Erythroblast (primary cell): ENCODE measurements at places on chromosomes 5 and 9.
A peak's percentile ranks its signal among the peaks of the same experiment; 100 is the strongest.

DNA sequence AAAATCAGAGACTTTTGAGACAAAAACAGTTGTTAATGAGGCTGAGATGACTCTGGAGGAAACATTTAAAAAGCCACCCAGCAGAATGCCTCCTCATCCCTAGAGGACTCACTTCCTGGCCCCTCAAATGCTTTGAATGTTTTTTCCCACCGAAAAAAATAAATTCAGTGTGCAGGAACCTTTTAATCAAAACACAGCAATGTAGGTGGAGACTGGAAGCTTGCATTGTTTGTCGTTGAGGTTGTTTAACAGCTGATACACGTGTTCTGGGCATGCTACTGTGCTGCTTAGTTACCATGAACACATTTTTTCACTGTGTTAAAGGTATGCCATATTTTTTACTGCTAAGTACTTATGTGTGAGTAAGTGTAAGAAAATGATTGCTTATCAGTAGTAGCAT is 65.7 kb upstream of the ADCY2 start:
- DNase-seq, result no peak

DNA sequence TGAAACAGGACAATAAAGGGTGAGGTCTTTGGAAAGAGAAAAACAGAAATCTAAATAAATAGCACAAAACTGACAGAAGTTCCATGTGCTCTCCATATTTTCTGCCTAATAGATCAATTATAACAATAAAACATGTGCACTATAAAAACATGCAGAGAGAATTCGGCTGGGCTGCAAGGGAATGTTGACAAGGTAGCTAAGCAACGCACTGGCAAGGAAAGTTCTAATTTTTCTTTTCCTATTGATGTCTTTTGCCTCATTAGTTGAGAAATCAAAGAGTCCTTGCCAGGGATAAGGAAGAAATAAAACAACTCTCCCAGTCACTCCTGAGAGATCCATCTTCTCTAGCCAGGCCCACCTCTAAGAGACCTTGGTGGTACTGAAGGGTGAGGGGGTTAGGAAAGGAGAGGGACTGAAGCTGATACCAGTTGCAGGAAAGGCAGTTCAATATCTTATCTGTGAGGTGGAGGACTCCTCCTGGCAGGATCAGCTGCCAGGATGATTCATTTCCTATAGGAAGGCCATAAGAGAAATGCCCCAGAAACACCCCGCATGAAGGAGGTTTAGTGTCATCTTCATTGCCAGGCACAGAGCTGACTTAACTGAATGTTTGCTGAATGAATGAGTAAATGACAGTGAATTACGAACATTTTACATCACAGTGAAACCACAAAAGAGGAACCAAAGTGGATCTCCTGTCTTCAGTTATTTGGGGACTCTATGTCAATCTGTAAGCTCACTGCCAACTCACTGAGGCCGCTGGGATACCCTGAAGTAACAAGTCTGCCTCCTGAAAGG is 63.7 kb upstream of the IFNK start:
- peak; percentile 57 for DNase-seq

GRCh38 chr9:92739346-92739970 is 25.2 kb downstream of the BICD2 start:
- DNase-seq, result no peak

- peak; percentile 5 for DNase-seq
These were observed 38.1 kb upstream of the ZCCHC7 start for GRCh38 chr9:37082214-37082765.

DNA sequence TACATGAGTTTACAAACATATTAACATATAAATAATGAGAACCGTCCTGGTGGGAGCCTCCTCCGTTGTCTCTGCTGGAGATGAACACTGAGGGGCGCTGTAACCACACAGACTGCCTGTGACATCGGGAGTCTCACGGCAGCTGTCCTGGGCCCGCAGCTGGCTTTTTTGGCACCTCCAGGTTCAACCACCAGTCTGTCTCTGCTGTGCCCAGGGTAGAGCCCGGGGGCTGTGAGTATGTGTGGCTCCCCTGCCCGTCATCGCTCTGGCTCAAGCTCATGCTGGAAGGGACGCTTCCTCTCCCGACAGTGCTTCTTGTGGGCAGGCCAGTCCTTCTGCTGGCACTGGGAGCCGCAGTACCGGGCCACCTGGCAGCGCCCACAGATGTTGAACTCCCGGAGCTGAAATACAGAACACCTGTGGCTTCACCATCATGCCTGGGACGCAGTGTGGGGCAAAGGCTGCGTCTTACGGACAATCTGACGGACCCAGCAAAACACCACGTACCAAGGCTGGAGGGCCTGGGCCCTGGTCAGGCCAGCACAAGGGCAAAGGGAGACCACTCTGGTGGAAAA is 3.6 kb upstream of the DPH7 start:
- peak; percentile 45 for DNase-seq

- DNase-seq, result no peak
These were observed 548.6 kb upstream of the TLE4 start for GRCh38 chr9:79023134-79023580.

- DNase-seq, result no peak
These were observed 53.7 kb downstream of the RICTOR start for GRCh38 chr5:39020458-39020857.

- DNase-seq, result no peak
These were observed 21.2 kb upstream of the ENHO start for GRCh38 chr9:34544035-34544434.

DNA sequence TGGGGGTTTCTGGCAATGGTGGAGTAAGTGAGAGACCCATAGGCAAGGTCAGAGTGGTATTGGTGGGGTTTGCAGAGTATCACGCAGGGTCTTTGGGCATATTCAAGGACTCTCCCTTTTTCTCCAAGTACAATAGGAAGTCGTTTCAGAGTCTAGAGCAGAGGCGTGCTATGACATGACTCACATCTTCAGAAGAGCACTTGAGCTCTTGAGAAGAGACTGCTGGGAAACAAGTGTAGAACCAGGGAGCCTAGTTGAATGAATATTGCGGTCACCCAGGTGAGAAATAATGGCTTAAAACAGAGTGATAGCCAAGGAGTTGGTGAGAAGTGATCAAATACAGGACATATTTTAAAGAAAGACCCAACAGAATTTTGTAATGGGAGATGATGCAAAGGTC is 813.4 kb downstream of the TLE1 start:
- DNase-seq, result no peak

DNA sequence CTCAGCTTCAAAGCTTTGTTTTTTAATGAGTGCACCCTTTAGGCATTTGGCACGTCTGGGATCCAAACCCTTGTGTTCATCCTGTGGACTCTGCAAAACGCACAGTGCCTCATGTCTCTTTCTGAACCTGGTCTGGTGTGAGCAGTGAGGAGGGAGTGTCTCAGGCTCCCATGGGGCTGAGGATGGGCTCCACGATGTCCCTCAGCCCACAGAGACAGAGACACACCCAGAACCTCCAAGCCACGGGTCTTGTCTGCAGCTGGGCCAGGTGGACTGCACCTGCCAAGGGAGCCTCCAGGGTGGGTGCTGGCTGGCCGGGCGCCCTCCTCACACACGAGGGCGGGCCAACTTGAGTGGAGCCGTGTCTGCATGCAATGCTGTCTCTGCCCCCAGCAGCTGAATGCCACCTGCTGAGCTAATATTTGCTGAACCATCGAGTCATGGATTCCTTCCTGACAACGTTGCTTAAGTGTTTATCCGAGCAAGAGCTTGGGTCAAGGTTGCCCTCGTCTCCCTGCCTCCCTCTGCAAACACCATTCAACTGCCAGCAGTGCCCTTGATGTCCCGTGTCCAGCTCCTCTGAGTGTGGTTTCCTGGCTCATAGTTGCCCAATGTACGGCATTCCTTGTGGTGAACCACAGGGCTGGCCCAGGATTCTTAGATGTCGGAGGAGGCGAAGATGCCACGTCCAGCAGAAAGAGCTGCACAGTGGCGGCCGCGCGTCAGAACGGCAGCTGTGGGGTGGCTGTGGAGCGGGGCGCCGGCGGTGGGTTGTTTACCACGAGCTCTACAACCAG is 31.4 kb upstream of the LPCAT1 start:
- no peak for DNase-seq

DNA sequence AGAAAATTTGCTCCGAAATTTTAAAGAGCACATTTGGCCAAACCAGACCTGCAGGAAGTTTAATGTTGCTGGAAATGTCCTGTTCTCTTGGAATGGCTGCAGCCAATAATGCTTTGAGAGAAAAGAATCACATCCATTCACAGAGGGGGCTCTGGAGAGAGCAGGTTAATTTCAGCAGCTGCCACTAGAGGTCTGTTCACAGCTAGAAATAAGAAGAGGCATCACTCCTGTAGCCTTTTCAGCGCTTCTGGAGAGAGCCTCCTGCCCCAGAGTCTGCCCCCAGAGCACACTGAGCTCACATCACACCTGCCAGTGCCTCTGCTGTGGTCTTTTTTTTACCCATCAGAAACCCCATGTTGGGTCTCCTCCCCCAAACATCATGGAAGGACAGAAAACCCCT is 124.8 kb upstream of the RAD23B start:
- DNase-seq, result no peak

DNA sequence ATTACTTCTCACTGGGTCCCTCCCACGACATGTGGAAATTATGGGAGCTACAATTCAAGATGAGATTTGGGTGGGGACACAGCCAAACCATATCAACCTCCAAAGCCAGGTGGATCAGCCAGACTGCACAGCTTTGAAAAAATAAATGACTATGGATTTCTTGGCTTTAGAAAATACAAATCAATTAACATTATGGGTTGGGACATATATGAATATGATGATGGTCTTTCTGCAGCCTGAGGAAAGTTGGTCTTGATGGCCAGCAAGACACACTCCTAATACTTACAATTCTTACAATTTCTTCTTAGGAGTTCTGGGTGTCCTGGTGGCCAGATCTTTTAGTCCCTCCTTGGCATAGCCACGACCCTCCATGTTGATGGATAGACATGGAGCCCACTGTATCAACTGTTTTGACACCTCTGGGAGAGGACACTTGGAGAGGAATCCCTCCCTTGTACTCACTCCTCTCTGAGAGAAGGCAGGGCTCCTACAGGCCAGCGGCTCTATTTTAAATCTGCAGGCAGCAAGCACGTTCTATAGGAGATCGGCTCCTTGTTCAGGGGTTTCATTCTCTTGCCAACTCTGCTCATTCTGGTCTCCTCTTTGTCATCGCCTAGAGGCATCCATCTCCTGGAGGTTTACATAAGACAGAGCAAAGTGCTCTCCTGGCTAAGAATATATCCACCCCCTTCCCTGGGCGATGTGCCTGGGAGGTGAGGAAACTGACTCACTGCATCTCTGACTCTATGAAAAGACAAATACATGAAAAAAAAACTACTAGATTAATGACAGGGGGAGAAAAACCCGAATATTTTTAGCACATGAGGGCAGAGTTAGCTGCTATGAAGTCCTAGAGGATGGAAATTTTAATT is 145.9 kb downstream of the CARTPT start:
- no peak for DNase-seq

DNA sequence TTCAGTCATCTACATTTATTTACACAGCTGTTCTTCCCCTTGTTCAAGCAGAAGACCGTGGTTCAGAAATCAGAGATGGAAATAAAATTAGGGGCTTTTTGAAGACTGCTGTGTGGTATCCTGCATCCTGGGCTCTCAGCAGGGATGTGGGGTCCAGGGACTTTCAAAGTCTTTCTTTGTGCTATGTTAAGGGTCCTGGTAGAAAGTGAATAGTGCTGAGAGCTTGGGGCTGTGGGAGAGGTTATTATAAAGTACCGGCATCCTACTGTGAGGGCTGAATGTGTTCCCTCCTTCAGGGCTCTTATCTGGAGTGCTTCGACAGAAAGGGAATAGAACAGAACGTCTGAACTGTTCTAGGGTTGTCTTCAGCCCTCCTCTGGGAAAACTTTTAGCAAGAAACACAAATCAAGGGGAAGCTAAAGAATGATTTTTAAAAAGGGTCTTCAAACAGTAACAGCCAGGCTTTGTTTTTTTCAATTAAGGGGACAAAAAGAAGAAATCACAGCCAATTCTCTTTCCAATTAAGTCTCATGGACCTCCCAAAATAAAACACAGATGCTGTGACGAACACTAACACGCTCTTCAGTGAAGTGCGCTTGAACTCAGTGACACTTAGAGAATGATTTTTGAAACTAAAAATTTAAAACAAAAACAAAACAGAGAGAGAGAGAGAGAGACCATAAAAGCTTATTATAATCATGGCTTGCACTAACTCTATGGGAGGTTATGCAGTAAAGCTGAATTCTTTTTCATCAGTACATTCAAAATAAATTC is 15.7 kb upstream of the SLC1A3 start:
- DNase-seq, result no peak

- DNase-seq, result no peak
These were observed 113.2 kb downstream of the SEC61B start for GRCh38 chr9:99335280-99335679.

- no peak for DNase-seq
These were observed 114.0 kb upstream of the MTAP start for GRCh38 chr9:21688108-21689102.

- no peak for DNase-seq
These were observed 166.2 kb downstream of the DEPDC1B start for GRCh38 chr5:60533789-60534188.

DNA sequence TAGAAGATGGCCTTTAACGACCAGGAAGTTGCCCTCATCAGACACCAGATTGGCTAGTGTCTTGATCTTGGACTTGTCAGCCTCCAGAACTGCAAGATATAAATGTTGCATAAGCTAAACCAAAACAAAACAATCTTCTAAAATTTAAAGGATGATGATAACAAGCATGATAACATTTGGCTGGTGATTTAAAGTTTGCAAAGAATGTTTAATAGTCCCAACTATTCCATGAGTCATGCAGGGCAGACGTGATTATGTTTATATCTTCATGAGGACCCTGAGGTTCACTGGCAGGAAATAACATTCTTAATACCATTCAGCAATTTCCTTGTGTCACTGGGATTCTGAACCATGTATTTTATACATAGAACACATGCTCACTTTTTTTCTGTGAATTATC is 319.8 kb downstream of the HCN1 start:
- no peak for DNase-seq

- DNase-seq, result no peak
These were observed 79.7 kb downstream of the ZNF354C start for GRCh38 chr5:179139936-179140235.

DNA sequence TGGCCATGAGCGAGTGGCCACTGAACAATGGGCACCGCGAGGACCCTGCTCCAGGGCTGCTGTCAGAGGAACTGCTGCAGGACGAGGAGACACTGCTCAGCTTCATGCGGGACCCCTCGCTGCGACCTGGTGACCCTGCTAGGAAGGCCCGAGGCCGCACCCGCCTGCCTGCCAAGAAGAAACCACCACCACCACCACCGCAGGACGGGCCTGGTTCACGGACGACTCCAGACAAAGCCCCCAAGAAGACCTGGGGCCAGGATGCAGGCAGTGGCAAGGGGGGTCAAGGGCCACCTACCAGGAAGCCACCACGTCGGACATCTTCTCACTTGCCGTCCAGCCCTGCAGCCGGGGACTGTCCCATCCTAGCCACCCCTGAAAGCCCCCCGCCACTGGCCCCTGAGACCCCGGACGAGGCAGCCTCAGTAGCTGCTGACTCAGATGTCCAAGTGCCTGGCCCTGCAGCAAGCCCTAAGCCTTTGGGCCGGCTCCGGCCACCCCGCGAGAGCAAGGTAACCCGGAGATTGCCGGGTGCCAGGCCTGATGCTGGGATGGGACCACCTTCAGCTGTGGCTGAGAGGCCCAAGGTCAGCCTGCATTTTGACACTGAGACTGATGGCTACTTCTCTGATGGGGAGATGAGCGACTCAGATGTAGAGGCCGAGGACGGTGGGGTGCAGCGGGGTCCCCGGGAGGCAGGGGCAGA is 53.3 kb downstream of the JADE2 start:
- no peak for DNase-seq
